Activated naive CD8-positive, alpha-beta T cell treated with anti-CD3 and anti-CD28 coated beads for 36 hours (primary cell): ENCODE measurements at places on chromosomes 12 and 14.

DNA sequence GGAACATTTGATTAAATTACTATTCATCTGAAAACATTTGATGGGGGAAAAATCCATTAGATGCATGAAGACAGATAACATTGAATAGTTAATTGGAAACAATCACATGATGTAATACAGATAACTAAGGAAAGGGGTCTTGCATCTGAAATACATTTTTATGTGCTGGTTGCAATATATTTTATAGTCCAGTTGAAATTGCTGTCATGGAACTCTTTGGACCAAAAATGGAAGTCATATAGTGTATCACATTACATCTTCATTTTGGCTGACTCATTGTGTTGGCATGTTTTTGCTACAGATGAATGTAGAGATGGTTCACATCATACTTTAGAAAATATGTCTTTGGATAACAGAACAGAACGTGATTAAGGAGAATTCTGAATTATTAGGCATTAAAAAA, 43.0 kb upstream of the GNPNAT1 start:
- no peak for DNase-seq

- DNase-seq = no peak
Measured at GRCh38 chr12:130338794-130339601, 1.3 kb downstream of the PIWIL1 start.

GRCh38 chr12:109605016-109605415, 31.4 kb downstream of the MVK start:
- DNase-seq = no peak

- no peak for DNase-seq
Measured at GRCh38 chr14:88866305-88866704, 41.9 kb downstream of the TTC8 start.

- DNase-seq = no peak
Measured at GRCh38 chr14:36880276-36880675, 218.6 kb downstream of the PAX9 start.

DNA sequence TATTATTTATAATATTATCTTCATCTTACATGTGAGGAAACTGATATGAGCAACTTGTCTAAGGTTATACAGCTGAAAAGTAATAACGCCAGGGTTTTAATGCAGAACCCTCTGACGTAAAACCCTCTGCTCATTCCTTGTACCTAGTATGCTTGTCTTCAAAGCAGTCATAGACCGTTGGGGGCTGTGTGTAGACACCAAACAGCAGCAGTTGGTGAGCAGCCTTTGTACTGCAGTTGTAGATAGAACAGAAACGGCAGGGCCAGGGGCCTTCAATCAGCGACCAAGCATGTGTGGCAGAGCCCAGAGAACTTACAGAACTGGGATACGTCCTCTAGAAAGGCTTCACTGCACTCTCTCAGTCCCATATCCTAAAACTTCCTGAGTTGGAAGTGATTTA, 28.1 kb downstream of the EVL start:
- DNase-seq = no peak

DNA sequence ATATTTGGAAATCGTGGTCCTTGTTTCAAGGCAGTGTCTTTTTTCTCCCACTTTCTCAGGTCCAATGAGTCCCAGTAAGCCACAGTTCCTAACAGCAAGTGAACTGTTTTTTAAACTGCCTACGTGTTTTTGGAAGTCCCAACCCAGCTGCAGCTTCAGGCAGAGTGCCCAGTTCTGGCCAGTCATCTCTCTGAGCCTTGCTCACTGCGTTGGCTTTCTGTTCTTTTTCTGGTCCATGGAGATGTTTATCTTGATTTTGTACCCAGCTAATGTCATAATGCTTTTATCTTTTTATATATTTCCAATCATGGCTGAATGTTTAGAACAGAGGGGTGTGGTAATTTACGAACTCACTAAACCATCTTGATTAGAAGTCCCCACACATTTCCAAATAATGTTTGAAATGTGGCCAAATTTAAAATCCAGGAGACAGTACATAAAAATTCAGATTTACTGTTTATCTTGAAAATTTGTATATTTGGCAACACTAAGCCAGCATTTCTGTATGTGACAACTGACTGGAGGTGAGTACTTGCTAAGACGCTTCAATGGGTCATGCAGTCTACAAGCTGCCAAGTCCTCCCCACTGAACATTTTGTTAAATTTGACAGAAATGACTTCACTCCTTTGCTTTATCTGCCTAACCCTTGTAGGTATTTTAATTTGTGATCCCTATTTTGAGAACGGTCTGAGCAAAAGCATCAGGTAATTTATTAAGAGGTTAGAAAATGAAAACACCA, 46.1 kb upstream of the OTOGL start:
- DNase-seq = no peak

- no peak for DNase-seq
Measured at GRCh38 chr14:56044196-56044595, 74.0 kb upstream of the PELI2 start.

DNA sequence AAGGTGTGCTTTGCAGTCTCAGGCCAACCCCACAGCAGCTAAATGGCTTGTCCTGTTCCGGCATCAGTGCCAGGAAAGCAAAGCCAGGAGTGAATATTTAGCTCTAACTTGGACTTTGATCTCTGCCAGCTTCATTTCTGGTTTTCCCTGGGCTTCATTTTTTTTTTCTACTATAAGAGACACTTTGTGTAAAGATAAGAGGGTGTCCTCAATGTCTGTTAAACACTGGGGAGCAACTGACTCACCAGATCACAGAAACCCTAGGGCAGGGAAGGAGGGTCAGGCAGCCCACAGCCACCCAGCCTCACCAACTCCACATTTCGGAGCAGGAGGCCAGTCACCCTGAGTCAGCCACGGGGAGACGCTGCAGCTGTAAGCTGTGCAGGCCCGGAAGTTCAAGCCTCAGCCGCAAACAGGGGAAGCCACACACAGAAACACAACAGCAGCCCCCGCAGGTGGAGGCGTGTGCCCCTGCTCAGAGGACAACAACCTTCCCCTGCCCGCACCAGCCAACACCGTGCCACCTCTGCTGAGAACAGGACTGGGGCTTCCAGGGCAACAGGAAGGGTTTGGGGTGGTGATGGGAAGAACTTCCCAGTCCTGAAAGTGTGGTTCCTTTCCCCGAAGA, 6.3 kb downstream of the TNFRSF1A start:
- peak; percentile 89 for DNase-seq

- no peak for DNase-seq
Measured at GRCh38 chr14:24744641-24745040, 110.7 kb upstream of the GZMB start.

GRCh38 chr14:102620413-102620812, 28.0 kb downstream of the RCOR1 start:
- DNase-seq = no peak

DNA sequence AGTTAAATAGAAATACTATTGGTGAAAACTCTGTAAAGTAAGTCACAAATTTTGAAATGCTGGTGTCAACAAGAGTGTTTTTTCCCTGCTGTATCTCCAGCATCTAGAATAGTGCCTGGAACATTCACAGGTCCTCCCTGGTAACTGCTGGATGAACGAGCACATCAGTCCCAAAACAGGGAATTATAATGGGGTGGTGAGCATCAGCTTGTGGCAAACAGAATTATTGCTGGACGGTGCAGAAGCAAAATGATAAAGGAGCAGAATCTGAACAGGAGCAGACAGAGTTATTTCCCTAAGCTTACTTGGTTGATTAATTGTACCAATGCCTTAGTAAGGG, 129.9 kb downstream of the GRIP1 start:
- no peak for DNase-seq

DNA sequence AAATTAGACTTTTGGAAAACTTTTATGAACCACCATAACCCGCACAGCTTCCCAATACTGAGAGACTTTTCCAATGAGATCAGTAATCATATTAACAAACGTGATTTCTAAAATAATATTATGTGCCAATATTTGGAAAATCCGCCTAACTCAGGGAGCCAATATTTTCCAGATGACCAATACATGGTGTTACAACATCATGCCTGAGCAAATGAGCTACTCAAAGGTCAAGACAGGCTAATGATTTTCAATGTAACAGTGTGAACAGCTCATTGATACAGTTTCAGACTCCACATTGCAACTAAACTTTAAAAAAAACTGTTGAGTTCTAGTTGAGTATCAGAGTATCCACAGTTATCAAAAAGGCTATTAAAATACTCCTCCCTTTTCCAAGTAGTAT, 46.8 kb downstream of the RNF34 start:
- DNase-seq = no peak

GRCh38 chr12:11535127-11535526, 114.3 kb upstream of the ETV6 start:
- no peak for DNase-seq

DNA sequence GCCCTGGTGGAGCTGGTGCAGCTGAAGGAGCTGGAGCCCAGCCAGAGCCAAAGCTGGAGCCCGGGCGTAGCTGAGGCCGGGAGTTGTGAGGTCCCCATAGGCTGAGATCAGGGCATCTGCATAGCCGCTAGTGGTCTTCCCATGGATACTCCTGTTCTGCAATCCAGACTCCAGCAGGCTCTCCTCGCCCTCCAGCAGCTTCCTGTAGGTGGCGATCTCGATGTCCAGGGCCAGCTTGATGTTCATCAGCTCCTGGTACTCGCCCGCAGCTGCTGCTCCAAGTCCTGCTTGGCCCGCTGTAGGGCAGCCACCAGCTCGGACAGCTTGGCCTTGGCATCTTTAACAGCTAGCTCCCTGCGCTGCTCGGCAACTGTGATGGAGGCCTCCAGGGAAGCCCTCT, 966.1 kb downstream of the FSCB start:
- DNase-seq = no peak

GRCh38 chr14:102437997-102438915, 71.3 kb downstream of the ANKRD9 start:
- DNase-seq = peak; percentile 62

GRCh38 chr14:96038920-96039632, at the start of gene C14orf132:
Gene C14orf132 (plus strand): TSS chr14:96039362. CDS start chr14:96039501, 139 bp downstream.
- DNase-seq = peak; percentile 57

- no peak for DNase-seq
Measured at GRCh38 chr12:69059465-69060457, 126.8 kb upstream of the CPM start.

GRCh38 chr12:106814714-106815113, 40.2 kb downstream of the RIC8B start:
- no peak for DNase-seq

DNA sequence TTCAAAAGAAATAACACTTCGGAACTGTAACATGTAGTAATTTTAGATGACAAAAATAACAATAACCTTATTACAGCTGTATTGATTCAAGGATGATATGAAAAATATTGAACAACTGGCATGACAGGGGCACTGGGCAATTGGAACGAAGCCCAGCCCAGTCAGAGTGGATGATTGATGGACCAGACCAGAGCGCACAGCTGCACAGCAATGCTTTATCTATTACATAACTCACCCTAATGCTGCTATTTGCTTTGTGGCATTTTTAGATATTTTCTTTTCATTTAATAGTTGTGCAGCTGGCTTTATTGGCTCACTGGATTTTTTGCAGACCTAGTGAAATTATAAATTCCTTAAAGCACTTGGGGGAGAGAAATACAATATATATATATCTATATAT, 26.9 kb upstream of the FERMT2 start:
- DNase-seq = no peak

DNA sequence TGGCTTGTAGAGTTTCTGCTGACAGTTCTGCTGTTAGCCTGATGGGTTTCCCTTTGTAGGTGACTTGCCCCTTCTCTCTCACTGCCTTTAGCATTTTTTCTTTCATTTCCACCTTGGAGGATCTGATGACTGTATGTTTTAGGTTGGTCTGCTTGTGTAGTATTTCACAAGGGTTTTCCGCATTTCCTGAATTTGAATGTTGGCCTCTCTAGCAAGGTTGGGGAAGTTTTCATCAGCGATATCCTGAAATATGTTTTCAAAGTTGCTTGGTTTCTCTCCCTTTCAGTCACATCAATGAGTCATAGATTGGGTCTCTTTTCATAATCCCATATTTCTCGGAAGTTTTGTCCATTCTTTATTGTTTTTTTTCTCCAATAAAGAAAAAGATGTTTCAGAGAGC, 11.4 kb downstream of the NOPCHAP1 start:
- no peak for DNase-seq

- DNase-seq = no peak
Measured at GRCh38 chr14:105346876-105347586, 32.5 kb downstream of the PACS2 start.

DNA sequence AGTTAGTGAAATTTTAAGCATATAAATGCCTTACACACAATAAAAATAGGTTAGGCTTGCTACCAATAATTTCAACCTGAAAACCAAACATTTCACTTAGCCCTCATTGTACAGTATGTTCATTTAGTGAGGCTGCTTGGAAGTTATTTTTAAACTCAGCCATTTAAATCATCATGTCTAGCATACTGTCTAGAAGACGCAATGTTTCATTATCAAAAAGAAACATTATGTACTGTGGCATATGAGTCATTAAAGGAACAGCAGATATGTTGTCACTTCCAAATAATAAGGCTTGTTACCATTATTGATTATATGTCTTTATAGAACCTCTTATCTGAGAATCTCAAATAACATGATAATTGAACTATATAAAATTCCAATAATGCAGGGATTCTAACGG, 304.7 kb downstream of the RMST start:
- DNase-seq = no peak
